Right lobe of liver (tissue), 6 donors: ENCODE measurements at places on chromosomes 1 and 21. TPM values are rescaled to one million over a fixed set of nuclear protein-coding genes. Genes with fewer than 3 reads are reported as not detected.

Gene FCAMR
- 1.8 TPM for total RNA-seq

Gene CYP2J2
- 71.3 TPM for total RNA-seq

Gene CACNA1E
- 0.05 TPM for total RNA-seq

Gene DCST1
- total RNA-seq, result not detected

Gene ZNF496
- total RNA-seq, result 5.2 TPM

Gene TNFRSF1B
- total RNA-seq, result 12.9 TPM

Gene SRSF11
- total RNA-seq, result 49.6 TPM

DNA sequence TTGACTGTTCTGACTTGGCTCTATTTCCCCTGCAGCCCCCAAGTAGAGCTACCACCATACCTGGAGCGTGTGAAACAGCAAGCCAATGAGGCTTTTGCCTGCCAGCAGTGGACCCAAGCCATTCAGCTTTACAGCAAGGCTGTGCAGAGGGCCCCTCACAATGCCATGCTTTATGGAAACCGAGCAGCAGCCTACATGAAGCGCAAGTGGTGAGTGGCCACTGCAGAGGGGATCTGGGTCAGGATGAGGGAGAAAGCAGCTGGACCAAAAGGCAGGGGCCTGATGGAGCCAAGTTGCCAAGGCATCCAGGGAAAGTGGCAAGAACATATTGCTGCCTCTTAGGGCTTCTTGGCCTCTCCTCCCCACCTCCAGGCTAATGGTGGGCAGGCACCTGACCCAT lies 24.1 kb upstream of the TMEM222 start:
- DNase-seq, result no peak

- no peak for DNase-seq
These were observed 6.5 kb upstream of the ATP1A2 start for GRCh38 chr1:160108888-160109662.

DNA sequence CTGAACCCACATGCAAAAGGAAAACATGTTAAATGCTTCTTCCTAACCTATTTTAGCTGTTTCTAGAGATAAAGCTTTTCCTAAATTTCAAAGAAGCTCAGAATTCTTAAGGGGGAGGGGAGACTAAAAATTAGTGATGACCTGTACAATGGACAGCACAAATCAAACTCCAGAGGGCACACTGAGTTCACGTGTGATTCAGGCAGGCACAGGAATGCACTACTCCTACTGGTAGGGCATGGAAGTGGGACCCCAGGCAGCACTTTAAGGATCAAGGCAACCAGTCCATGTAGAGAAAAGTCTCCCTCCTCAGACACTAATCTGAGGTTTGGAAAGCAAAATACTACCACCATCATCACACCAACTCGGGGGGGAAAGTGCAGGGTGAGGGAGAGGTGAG lies 31.3 kb upstream of the CLCA4 start:
- DNase-seq, result no peak

DNA sequence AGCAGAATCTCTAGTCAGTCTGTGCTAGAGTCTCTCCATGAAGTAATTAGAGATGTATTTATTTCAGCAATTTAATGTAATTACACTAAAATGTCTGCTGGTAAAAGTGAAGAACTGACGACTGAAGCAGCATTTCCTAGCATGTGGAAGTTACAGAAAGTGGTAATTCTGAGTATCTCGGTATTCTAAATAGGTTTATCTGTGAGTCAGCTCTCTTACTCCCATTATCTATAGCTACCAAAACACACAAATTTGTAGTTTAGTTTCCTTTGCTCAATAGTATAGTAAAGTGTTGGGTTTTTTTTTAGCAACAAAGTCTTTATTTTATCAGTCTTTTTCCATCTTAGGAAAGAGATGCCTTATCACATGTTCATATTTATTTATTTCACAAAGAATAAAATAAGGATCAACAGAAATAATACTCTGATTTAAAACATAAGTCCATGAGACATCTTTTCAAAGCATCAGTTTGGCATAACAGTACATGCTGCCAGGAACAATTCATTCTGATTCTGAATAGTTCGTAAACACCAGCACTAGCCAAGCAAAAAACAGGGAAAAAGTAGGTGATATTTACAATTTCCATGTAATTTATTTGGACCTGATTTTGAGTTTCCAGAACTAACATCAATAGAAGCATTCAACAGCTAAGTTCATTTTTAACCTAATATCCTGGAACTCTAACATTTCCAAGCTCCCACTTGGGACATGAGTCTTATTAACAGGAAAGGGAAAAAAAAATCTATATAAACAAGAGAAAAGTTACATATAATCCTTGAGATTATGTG lies 76.3 kb downstream of the KCNT2 start:
- no peak for DNase-seq

GRCh38 chr1:8318436-8318835 lies 522 bp downstream of the SLC45A1 start:
- no peak for DNase-seq

- DNase-seq, result no peak
These were observed 426.5 kb upstream of the DAB1 start for GRCh38 chr1:57850176-57850940.
